ENCODE measurements at places on chromosomes 16 and 17. TPM values are rescaled to one million over a fixed set of nuclear protein-coding genes. Genes with fewer than 3 reads are reported as not detected.

NCBP3 gene
- total RNA-seq: 25.4 TPM

- H3K4me3 ChIP-seq: no peak overlapping the region
- no peaks in the 10 kb centered on the region for H3K27me3 ChIP-seq
Observed at GRCh38 chr17:67525239-67526135, 148.4 kb downstream of the PITPNC1 start.

CHMP6 gene
- 27.9 TPM for total RNA-seq

TP53TG3F gene
- not detected for total RNA-seq

DNA sequence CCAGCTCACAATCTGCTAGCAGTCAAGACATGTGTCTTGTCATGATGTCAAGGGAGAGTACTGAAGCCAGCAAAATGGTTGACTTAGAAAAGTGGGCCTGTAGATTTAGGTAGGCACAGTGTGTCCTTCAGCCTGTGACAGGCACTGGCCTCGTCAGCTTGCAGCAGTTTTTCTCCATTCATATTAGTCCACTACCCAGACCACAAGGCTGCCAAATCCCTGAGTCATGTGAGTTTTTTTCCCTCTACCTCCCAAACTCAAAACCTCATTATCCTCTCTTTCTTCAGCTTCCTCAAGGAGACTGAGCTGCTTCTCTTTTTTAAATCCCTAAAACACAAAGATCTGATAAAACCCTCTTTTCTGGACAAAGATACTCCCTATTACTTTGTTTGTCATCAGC, 102.6 kb upstream of the HS3ST3A1 start:
- H3K36me3 ChIP-seq: no peaks in the 10 kb centered on the region
- H3K27me3 ChIP-seq: no peaks in the 10 kb centered on the region
- no peak for DNase-seq
- H3K4me1 ChIP-seq: no peaks in the 10 kb centered on the region
- H3K27ac ChIP-seq: no peak overlapping the region
- no peak overlapping the region for H3K4me3 ChIP-seq

- no peak for DNase-seq
- peaks cover 59% of the 10 kb centered on the region for H3K27me3 ChIP-seq
- H3K4me3 ChIP-seq: no peak overlapping the region
- no peaks in the 10 kb centered on the region for H3K4me1 ChIP-seq
Observed at GRCh38 chr16:79317521-79317920, 283.0 kb downstream of the MAF start.

DNA sequence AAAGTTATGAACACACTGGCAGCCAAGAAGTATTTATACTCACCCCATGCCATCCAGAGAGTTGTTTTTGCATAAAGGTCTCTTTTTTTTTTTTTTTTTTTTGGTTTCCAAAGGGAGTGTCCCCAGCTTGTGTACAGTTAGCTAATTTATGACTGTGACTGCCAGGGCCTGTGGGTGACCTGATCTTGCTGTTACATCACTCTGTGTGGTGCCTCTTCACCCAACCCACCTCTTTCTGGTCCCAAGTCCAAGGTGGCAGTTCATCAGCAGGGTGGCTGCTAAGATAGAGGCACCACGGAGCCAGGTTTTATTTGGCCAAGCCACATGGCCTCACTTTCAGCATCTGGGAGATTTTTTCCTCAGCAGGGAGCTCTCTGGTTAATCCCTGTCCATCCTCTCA, at the start of gene NOS2:
NOS2 (minus strand) TSS at position 8 of the 400 bp plus-strand sequence. CDS start 1,720 bp downstream, outside the sequence.
- peaks cover 4% of the 10 kb centered on the region for H3K4me1 ChIP-seq
- H3K27ac ChIP-seq: no peak within 1 kb of the TSS
- H3K27me3 ChIP-seq: peaks cover 80% of the 10 kb centered on the region
- H3K36me3 ChIP-seq: peaks cover 2% of the 10 kb centered on the region
- no peak for DNase-seq

DNA sequence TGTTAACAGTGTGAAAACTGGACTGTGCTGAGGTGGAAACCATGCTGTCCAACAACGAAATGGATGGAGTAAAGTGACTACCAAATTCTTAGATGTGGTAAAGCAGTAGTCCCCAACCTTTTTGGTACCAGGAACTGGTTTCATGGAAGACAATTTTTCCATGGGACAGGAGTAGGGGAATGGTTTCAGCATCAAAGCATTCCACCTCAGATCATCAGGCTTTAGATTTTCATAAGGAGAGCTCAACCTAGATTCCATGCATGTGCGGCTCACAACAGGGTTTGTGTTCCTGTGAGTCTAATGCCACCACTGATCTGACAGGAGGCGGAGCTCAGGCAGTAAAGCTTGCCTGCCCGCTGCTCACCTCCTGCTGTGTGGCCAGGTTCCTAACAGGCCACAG, 11.5 kb downstream of the SLX4 start:
- no peaks in the 10 kb centered on the region for H3K4me1 ChIP-seq
- no peak overlapping the region for H3K4me3 ChIP-seq
- H3K27me3 ChIP-seq: no peaks in the 10 kb centered on the region
- DNase-seq: no peak

- H3K4me3 ChIP-seq: no peak overlapping the region
- no peak for DNase-seq
Observed at GRCh38 chr17:79338604-79339003, 264.0 kb downstream of the ENGASE start.

DNA sequence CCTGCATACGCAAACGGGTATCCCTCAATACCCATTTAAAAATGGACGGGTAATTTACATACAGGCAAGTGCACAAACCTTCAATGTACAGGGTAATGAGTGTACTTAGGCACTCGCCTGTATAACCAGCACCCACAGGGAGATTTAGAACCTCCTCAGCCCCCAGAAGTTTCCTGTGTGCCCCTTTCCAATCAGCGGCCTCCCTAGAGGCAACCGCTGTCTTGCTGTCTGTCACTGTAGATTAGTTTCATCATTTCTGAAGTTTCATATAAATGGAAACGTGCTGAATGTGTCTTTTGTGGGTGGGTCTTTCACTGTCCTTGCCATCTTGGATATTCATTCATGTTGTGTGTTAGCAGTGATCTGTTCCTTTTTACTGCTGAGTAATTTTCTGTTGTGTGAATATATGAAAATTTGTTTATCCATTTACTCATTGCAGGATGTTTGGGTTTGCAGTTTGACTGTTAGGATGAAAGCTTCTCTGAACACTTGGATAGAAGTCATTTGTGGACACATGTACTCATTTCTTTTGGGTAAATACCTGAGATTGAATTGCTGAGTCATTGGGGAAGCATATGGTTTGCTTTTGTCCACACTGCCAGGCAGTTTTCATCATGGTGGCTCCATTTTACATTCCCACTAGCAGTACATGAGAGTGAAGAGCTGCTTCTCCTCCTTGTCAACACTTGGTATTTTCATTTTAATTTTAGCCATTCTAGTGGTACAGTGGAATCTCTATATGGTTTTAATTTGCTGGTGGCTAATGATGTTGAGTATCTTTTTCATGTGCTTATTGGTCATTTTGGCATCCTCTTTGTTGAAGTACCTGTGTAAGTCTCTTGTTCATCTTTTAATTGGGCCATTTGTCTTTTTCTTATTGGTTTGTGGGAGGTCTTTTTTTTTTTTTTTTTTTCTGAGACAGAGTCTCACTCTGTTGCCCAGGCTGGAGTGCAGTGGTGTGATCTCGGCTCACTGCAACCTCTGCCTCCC, 2.1 kb upstream of the ADCY7 start:
- no peaks in the 10 kb centered on the region for H3K27me3 ChIP-seq
- DNase-seq: no peak
- no peak overlapping the region for H3K4me3 ChIP-seq
- peaks cover 6% of the 10 kb centered on the region for H3K36me3 ChIP-seq
- peaks cover 42% of the 10 kb centered on the region for H3K4me1 ChIP-seq

- no peak overlapping the region for H3K27ac ChIP-seq
- DNase-seq: peak; percentile 91
- no peak overlapping the region for H3K4me3 ChIP-seq
- H3K4me1 ChIP-seq: peaks cover 34% of the 10 kb centered on the region
- peaks cover 21% of the 10 kb centered on the region for H3K36me3 ChIP-seq
Observed at GRCh38 chr16:4309833-4310266, 6.0 kb upstream of the GLIS2 start.

Data from Calu3 (cell line).